Activated T-helper 1 cell treated with Interleukin-2 at 50 U/mL for 16 hours (primary cell): ENCODE measurements at places on chromosomes 4 and X.

DNA sequence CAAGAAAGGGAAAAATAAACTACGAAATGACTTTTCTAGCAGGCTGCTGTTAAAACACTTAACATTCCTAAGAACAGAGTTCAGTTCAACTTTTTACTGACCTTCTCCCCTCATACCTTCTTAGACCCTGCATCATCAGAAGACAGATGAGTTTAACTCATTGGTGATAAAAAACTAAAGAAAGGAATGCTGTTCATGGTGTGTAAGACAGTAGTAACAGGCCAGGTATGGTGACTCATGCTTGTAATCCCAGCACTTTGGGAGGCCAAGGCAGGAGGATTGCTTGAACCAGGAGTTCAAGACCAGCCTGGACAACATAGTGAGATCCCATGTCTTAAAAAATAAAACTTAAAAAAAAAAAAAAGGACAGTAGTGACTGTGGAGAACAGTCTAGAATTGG lies 16.2 kb downstream of the RBM47 start:
- DNase-seq = no peak

- DNase-seq = no peak
Observed at GRCh38 chr4:34280131-34280530, 1964.2 kb downstream of the ARAP2 start.

GRCh38 chr4:145156986-145157385 lies 23.4 kb downstream of the OTUD4 start:
- DNase-seq = no peak

DNA sequence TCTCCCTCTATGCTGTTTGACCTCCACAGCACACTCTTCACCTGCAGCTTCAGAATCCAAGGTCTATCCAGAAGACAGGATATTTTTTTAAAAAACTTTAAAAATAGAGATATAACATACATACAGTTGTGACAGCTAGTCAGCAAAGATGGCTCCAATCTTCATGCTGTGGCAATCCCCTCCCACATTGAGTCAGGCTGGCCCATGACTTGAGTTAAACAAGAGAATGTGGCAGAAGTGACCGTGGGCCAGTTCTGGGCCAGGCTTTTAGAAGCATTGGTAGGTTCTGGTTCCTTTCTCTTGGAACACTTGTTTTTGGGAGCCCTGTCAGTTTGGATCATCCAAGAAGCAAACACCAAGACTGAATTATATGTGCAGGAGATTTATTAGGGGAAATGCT lies 36.1 kb upstream of the REPS2 start:
- no peak for DNase-seq

DNA sequence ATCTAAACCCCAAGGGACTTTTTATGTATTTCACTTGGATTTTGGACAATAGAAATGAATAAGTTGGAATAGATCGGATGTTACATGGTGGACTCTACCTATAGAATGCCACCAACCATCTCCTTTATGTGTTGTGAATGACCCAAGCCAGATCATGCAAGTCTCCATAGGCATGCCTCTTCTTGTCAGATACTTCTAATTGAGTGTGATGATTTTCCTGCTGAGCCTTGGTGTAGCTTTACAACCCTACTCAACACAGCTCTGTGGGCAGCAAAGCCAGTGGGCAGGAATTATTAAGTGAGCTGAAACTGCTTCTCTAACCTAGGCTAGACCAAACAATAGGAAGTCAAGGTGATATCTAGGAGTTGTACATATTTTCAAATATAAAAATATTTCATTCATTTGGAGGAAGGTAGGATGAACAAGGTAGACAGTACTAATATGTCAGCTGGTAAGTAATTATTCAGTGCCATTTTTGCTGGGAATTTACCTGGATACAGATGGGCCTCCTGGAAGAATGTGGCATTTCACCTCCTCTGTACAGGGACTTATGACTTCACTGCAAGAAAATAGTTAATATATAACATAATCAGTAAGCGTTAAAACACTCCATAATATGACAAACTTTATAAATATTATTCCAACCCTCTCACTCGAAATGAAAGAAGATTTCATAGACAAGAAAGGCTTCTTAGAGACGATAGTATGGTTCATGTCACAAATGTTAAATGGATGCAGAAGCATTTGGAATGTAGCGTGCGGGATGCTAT lies 298.0 kb upstream of the FAT1 start:
- no peak for DNase-seq

DNA sequence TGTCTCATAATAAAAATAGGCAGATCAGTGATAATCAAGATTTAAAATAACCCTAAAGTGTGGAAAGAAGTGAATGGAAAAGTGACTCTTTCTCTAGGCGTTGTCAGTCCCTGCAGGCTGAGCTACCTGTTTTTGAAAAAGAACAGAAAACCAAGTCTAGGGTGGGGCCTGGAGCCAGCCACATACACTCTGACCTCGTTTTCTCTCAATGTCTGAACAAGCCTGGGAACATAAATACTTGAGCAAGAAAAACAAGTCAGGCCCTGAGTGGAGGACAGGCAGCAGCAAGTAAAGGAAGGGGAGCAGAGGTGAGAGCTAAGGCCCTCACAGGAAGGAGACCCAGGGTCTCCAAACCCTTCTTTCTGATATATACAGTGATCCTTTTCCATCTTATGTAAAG lies 91.7 kb upstream of the HPF1 start:
- no peak for DNase-seq
